Fibroblast of lung (primary cell): ENCODE measurements at places on chromosomes 3 and 15.

- DNase-seq: peak; percentile 60
These were observed 5.3 kb upstream of the GUCA1C start for GRCh38 chr3:108959017-108959416.

- no peak for DNase-seq
These were observed 8.2 kb downstream of the SLC27A2 start for GRCh38 chr15:50190166-50190570.

- DNase-seq: peak; percentile 32
These were observed 155.9 kb upstream of the FEZF2 start for GRCh38 chr3:62529230-62529629.

GRCh38 chr3:134057006-134057653, 27.4 kb upstream of the SLCO2A1 start:
- peak; percentile 30 for DNase-seq

GRCh38 chr3:115323380-115323779, 176.3 kb upstream of the ZBTB20 start:
- no peak for DNase-seq

- DNase-seq: no peak
These were observed 6.5 kb downstream of the ALAS1 start for GRCh38 chr3:52204337-52205073.

GRCh38 chr15:83449250-83449671, 2.1 kb downstream of the SH3GL3 start:
- no peak for DNase-seq

DNA sequence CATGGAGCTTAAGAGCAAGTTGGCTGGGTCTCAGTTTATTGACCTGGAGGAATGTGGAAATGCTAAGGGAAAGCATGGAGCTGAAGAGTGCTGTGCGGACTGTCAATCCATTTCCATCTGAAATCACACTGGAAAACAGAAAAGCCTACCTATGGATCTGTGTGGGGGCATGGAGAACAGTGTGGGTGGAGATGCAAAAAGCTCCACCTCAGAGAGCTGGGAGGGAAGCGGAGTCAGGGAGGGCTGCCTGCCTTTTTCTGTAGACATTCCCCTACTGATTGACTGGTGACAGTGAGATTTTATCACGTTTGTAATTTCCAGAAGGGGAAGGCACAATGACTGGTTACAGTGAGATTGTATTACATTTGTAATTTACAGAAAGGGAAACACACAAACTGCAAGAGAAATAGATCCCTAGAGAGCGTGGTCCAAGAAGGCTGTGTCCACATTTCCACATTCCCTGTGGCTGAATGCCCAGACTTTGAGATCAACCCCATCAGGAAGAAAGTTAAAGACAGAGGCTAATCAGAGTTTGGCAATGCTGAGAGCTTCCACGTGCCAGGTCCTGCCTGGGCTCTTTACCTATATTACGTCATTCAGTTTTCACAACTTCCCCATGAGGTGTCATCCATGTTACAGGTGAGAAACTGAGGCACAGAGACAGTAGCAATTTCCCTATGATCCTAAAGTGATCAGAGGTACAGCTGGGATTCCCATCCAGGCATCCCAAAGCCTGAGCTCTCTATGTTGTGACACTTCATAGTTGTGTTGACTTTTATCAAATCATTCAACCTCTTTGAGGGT, 67.7 kb upstream of the NSMCE3 start:
- peak; percentile 49 for DNase-seq
